Neural crest cell (in vitro differentiated cells): ENCODE measurements at places on chromosomes 13 and 19.

DNA sequence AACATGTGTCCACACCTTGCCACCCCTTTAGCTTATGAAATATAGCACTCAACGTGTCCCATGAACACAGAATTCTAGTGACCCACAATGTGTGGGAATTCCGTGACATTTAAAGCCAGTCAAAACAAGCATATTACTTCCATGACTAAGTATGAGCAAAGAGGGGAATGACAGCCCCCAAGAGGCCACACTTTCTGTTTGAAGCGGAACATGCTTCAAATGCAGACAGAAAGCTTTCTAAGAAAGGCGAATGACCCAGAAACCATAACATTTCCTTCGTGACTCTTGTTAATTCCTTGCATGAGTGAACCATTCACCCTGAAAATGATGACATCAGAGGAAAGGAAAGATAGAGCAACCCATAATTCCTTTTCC lies 122.0 kb upstream of the FNDC3A start:
- DNase-seq, result no peak

GRCh38 chr19:41161903-41162302 lies 31.1 kb upstream of the CYP2S1 start:
- no peak for DNase-seq

DNA sequence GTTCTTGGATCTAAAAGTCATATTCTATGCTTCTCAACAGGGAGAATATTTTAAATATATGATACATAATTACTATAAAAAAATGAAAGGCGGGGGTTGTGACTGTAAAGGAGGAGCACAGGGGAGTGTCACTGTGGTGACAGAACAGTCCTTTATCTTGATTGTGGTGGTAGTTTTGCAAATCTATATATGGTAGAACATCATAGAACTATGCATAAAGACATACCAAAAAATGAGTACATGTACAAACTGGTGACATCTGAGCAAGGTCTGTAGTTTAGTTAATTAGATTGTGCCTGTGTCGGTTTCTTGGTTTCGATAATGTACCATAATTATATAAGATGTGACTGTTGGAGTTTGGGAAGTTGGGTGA lies 38.7 kb upstream of the GARRE1 start:
- DNase-seq, result no peak

- no peak for DNase-seq
These were observed 19.4 kb downstream of the GPC5 start for GRCh38 chr13:91417660-91418325.

DNA sequence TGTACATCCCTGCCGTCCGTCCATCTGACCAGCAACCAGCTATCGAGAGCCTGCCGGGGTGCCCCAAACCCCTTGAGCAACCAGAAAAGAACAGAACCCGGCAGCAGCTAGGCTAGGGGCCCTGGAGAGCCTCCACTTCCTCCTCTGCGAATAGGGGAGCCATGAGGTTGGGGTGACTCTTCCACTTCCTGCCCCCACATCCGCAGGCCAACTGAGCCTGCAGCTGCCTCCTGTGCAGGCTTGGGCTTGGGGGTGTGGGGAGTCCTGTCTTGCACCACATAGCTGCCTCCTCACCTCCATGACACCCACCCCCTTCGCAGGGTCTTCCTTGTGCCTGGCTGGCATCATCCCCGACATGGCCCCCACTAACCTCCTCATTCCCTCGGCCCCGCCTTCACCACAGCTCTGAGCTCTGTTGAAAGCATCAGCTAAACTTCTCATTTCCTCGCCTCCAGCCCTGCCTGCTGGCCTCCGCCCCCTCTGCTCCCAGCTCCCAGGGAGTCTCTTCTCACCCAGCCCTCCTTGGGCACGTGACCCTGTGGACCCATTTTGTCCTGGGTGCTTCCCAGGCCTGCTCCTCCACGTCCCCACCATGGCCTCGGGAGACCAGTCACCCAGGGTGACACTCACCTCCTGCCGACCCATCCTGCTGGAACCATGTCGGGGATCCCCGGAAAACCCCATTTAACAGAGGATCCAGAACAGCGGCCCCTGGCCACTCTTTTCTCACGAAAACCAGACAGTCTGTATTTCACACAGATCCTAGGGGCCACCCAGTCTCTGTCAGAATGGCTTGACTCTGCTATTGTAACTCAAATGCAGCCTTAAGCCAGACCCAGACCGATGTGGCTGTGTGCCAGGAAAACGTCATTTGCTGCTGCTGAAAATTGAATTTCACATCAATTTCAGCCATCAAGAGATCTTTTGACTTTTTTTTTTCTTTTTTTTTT lies 50.4 kb downstream of the MYO9B start:
- DNase-seq, result no peak

DNA sequence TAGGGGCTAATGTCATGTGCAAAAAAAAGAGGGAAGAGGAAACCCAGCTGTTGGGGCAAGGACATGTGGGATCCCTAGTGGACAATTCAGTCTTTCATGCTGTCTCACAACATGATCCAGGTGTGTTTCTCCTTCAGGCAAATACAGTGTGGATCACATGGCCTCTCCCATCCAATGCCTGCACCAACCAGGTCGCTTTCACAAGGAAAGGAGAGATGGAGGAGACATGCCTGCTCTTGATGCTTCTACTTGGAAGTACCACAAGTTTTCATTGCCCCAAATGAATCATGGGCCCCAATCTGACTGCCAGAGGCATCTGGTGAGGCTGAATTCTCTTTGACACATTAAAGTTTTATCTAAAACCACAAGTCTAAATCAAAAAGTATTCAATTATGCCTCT lies 82.1 kb downstream of the DLEU7 start:
- DNase-seq, result no peak

DNA sequence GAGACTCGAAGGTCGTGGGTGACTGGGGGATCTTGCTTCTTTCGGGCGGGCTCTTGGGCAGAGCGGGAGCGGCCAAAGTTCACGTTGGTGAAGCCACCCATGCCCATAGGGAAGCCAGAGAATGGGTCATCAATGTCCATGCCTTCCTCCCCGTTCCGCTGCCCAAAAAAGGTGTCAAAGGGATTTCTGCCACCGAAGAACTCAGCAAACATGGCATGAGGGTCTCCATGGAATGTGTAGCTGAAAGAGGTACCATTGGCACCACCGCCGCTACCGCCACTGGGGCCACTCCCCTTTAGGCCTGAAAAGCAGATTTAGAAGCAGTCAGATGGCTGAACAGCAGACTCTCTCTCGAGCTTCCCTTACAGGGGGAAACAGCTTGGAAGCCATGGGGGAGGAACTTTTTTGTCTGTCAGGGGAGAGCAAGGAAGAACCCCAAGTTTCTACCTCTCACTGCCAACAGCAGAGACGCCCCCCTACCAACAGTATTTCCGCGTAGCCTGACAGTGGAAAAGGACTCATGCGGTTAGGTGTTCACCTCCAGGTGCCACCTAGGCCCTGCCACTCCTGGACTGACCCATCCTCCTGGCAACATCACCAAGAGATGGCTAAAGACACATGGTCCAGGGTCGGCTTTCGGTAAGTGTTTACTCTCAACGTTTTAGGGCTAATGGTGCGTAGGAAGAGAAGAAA lies 1.3 kb downstream of the DNAJB1 start:
- DNase-seq, result no peak

- no peak for DNase-seq
These were observed 125.9 kb downstream of the MIPEP start for GRCh38 chr13:23763318-23763717.
